Stimulated activated CD8-positive, alpha-beta memory T cell treated with anti-CD3 and anti-CD28 coated beads, Interleukin-4, amount 100 ng/mL, for 1 hour (primary cell): ENCODE measurements at places on chromosomes 6 and 20.

GRCh38 chr6:111184827-111185532 is 97.7 kb downstream of the SLC16A10 start:
- no peak for DNase-seq

DNA sequence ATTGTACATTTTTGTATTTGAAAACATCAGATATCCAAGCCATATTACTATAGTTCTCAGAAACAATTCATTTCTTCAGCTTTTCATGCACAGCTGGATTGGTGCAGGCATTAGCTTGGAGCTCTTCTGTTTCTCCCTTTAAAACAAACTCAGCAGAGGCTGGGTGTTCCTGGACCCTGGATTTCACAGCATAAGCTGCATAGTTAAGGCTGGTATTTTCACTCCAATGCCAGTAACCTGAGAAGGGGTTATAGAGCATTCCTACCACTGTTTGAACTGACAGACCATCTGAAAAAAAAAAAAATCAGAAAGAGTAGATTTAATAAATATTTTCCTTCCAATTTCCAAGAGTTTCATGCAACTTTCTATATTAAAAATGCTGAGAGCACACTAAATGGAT is 20.1 kb upstream of the FAXC start:
- DNase-seq = no peak

- DNase-seq = no peak
These were observed 19.4 kb downstream of the CRYBG1 start for GRCh38 chr6:106379951-106380350.

DNA sequence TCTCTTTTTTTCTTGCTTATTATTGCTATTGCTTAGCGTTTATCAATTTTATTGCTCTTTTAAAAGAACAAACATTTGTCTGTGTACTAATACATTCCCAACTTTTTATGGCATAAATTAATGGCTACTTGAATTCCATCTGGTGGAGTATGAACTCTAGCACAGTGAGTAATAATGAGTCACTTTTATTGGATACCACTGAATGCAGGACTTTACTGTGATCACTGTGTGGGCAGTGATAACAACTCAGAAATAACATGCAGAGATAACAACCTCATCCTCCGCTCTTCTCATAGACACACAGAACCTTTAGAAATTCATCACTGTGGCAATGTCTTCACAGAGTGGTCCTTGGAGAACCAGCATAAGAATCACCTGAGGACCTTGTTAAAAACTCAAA is 174.9 kb upstream of the PRND start:
- DNase-seq = no peak

- DNase-seq = no peak
These were observed 19.2 kb upstream of the SSR1 start for GRCh38 chr6:7332090-7332745.

DNA sequence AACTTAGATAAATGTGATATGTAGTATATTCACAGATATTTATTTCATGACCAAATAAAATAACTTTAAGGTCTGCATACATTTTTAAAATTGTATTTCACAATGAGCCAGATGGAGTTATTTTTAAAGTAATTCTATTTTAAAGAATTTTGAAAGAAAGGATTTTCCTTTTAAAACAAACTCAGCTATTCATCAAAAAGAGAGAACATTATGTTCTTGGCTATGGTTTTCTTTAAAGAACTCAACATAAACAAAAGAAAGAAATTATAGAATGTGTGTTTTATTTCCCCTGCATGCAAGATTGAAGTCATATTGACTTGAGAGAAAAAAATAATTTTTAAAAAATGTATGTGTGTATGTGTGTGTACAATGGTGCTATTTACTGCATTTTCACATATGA is 1023.6 kb upstream of the CITED2 start:
- no peak for DNase-seq
